ENCODE measurements at places on chromosomes 13 and 19.
A peak's percentile ranks its signal among the peaks of the same experiment; 100 is the strongest.

DNA sequence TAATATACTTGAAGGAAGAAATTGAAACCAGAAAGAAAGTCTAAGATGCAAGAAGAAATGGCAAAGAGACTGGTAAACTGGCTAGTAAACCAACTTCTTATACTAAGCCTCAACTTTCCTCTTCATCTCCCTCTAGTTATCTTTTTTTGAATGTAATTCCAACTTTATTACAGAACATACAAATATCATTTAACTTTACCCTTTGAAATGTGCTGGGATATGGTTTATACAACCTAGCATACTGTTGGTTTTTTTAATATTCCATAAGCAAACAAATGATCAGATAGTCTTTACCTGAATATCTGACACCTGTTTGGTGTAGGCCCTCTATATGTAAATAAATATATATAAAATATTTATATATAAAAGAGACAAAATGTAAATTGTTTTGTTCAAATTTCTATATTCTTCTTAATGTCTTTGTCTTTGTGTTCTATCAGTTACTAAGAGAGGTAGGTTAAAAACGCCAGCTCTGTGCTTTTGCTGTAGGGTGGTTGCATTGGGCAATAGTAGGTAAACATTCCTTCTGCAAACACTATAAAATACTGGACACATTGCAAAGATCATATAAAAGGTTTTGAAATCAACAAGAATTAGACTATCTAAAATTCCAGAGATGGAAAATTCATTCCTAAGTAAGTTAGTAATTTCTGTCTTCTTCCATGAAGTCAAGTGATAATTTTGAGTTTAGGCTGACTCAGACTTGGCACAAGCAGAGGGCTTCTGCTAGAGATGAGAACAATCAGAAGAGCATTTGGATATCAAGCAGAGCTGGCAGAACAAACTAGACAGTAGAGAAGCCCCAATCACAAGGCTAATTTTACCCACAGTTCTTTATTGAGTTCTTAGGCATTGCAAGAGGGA is 383.3 kb downstream of the RFC3 start:
- no peak for DNase-seq

DNA sequence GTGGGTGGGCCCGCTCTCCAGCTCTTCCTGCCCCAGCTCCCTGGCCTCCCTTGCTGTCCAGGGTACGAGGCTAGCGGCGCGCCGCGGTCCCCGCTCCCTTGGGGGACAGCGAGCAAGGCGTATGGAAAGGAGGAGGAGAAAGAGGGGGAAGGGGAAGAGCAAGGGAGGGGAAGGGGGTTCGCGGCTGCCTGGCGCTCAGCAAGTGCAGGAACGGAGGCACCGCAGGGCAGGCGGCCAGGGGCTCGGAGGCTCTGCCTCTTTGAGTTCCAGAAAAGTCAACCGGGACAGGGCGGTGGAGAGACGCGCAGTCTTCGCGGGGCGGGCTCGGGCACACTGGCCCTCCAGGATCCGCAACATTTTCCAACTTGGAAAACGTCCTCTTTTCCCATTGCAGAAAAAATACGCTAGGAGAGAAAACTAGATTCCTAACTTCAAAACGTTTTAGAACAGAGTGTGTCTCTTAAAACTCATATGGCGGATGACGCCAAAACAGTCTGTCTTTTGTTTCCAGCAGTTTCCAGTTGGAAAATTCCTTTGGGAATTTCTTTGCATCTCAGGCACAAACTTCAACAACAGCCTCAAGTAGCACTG is 23.1 kb upstream of the TNFRSF19 start:
- DNase-seq = no peak

DNA sequence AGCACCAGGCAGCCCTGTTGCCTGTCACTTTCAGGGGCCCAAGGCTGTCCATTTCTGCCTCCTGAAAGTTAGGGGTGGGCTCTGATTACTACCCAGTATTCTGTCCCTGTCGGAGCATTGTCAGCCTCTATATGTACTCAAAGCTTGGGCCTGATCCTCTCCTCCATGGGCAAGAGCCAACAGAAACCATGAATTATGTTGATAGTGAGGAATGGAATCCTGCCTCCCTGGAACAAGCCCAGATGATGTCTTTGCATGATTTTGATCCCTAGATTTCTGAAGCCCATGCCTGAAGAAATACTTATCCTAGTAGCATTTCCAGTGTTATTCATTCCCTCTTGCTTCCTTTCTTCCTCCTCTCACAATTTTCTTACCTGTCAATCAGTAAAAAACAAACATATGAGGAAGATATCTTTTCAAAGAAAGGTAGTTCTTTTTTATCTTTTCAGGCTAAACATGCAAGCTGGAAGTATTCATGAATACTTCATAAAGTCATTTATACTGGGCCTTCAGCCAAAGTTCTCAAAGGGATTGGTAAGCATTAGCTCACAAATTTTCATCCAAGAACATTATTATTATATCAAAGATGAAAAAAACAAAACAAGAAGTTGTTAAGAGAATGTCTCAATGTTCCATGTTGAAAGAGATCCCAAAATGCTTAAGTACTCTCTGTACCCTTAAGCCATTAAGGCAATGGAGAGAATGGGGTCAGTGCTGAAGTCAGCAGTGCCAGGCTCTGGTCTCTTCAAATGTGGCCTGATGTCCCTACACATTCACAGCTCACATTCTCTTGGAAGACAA is 171.7 kb downstream of the NHLRC3 start:
- no peak for DNase-seq

DNA sequence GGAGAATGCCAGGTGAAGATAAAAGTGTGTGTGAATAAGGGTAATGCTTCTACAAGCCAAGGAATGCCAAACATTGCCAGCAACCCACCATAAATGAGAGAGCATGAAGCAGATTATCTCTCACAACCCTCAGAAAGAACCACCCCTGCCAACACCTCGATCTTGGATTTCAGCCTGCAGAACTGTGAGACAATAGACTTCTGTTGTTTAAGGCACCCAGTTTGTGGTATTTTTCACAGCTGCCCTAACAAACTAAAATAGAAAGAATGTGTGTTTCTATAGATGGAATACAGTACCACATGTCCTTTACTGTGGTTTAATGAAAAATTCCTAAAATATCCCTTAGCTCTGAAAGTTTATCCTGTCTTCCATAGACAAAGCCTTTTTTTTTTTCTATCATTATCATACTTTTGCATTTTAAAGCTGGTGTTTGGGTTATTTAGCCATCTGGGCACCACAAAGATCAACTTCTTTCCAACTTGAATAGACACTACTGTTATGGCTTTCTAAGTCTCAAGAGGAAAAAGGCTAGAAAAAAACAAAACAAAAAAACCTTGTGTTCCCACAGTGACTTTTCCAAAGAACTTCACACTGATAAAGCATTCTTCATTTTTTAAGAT is 505.6 kb downstream of the KCTD12 start:
- DNase-seq = no peak

GRCh38 chr13:34767778-34768177 is 174.3 kb upstream of the NBEA start:
- DNase-seq = no peak

DNA sequence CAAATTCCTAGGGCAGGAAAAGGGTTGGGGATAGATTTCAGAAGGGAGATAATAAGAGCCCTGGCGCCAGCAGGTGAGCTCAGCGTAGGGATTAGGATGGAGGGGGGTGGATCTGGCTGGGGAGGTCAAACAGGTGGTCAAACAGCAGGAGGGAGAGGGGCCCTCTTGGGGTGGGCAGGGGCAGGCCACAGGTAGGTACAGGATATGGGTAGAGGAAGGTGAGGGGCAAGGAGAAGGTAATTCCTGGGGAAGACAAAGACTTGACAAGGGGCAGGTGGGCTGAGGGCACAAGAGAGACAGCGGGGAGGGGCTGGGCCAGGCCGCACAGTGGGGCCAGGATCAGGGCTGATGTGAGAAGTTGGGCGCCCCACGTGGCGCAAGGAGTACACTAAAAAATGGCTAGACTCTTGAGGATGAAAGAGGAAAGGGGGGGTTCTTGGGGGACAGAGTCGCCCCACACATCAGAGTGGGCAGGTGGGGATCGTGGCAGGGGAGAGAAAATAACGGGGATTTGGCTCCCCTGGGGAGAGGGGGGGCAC is 713 bp downstream of the KRI1 start:
- peak; percentile 71 for DNase-seq

DNA sequence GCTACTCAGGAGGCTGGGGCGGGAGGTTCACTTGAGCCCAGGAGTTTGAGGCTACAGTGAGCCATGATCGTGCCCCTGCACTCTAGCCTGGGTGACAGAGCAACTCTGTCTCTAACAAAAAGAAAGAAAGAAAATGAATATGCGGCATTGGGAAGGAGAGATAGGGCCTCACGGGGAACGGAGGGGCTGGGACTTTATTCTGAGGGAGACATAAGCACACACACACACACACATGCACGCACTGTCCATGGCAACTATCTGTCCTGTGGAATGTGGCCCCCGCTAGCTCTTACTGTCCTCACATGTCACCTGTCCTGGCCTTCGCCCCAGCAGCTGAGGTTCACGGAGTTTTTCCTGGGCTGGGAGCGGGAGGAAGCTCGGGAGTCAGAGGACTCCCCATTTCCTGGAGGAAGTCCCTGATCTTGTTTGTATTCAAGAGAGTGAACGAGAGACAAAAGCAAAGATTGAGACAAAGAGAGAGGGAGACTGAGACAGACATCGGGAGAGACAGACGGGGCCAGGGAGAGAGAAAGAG is 654 bp downstream of the STAP2 start:
- DNase-seq = no peak

DNA sequence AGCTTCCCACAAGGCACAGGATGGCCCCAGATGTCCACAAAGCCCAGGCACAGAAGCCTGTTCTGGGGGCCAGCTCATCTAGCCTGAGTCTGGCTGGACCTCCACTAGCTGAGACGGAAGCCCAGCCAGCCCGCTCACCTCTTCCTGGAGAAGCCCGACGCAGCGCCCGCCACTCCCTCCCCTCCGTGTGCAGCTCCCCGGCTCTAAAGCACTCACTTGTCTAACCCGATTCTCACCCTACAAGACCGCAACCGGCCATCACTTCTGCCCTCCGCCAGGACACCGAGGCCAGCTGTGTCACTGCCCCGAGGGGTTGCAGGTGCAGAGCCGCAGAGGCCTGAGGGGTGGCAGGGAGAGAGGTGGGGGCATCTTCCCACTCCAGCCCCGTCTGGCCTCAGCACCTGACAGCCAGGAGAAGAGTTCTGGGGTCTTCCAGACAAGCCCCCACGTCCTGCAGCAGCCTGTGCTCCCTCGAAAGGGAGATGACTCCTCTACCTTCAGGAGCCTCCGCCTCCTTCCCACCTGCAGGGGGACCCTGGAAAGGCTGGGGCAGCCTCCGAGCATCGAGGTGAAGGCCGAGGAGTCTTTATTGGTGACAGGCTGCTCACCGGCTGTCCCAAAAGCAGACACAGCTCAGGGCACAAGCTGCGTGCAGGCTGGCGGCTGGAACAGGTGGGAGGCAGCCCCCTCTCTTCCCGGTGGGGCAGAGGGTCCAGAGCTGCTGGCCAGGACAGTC is 5.9 kb upstream of the DIRAS1 start:
- DNase-seq = no peak

DNA sequence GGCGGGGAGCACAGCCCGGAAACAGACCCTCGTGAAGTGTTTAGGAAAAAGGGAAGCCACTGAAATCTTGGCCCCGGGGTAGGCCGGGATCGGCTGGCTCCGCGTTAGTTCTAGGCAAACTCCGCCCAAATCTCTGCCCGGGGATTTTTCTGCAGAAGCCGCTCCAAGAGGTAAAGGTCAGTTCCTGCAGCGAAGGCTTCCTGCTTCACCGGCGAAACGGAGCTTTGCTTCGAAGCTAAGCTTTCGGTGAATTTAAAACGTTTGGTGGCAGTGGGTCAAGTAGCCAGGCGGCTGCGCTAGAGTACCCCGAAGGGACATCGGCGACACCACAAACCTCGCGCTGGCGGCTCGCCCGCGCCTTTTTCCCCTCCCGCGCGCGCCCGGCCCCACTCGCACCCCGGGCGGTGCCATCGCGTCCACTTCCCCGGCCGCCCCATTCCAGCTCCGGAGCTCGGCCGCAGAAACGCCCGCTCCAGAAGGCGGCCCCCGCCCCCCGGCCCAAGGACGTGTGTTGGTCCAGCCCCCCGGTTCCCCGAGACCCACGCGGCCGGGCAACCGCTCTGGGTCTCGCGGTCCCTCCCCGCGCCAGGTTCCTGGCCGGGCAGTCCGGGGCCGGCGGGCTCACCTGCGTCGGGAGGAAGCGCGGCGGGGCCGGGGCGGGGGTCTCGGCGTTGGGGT is 441 bp downstream of the GJB2 start:
- no peak for DNase-seq

GRCh38 chr13:74891610-74892009 is 590.4 kb downstream of the TBC1D4 start:
- no peak for DNase-seq

- DNase-seq = no peak
These were observed 7.5 kb downstream of the RASA3 start for GRCh38 chr13:114124921-114125320.

GRCh38 chr13:36903925-36904595 is 16.0 kb downstream of the SMAD9 start:
- peak; percentile 64 for DNase-seq
